ENCODE measurements at places on chromosomes 5 and 9.

DNA sequence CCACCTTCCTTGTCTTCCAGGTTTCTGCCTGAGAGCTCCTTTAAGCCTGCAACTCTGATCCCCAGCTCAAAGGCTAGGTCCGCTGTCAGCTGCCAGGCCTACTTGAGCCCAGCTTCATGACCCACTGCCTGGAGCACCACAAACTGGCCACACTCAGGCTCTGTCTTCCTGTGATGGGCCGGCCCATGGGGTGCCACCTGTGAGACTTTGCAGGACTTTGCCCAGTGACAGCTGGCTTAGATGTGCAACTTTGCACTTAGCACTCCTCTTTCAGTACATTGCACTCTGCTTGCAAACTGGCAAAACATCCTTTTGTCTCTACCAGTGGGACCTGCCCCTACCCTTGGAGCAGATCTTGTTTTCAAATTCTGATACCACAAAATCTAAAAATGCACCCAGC, 311.5 kb upstream of the PDE4D start:
- no peak for DNase-seq

- no peak for DNase-seq
These were observed 55.8 kb downstream of the GOLM1 start for GRCh38 chr9:86043586-86043985.

GRCh38 chr5:112692472-112692871, 45.2 kb upstream of the APC start:
- no peak for DNase-seq

GRCh38 chr5:158874792-158875191, 224.9 kb downstream of the EBF1 start:
- no peak for DNase-seq

- no peak for DNase-seq
These were observed 2.3 kb upstream of the SMIM33 start for GRCh38 chr5:139468421-139468931.

DNA sequence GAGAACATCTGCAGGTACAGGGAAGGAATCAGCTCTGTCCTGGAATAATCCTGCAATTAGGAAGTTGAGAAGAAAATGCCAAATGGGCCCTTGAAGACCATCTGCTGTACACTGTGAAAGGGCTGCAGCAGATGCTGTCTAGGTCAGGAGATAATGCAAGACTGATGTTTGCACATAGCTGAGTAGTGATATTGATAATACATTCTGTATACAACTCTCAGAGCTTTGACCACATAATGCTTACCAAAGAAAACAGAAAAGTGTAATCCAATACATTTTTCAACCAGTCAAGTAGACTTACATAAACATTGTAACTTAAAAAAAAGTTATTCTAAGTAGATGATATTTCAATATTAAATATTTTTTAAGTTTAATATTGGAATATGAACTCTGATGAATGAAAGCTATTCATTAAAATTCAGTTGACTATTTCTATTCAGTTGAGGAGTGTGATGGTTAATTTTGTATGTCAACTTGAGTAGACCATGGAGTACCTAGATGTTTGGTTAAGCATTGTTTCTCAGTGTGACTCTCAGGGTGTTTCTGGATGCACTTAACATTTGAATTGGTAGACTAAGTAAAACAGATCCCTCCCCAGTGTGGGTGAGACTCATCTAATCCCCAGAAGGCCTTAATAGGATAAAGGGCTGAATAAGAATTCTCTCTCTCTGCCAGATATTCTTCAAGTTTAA, 380.1 kb upstream of the PRR16 start:
- DNase-seq = no peak

- DNase-seq = no peak
These were observed 115.0 kb upstream of the HAND1 start for GRCh38 chr5:154593071-154593470.

- no peak for DNase-seq
These were observed 95.8 kb downstream of the PLCXD3 start for GRCh38 chr5:41414598-41414997.

DNA sequence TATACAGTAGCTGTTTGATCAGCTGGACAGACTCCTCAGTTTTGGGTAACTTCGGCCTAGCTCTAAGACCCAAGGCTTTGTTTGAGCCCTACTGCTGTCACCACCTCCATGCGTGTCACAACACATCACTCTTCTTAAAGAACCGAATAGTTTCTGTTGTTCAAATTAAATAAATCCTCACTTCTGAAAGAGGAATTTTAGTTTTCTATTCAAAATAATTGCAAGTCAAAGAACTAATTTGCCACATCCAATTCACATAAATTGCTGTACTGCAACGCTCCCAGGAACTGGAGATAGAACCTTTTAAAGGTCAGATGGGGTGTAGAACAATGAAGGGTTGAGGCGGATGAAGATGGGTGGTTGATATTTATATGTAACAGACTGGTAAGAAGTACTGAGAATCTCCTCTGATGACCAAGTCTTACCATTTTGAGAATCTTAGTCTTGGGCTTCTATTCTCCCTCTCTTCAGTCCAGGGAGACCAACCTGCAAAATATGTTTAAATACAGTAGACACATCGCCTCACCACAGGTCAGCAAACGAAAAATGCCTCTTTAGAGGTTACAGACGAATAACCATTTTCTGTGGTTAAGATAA, 1.6 kb downstream of the NREP start:
- DNase-seq = no peak

GRCh38 chr5:16539169-16539666, 73.6 kb upstream of the ZNF622 start:
- no peak for DNase-seq

GRCh38 chr9:136666372-136667213, 3.9 kb downstream of the EGFL7 start:
- no peak for DNase-seq

DNA sequence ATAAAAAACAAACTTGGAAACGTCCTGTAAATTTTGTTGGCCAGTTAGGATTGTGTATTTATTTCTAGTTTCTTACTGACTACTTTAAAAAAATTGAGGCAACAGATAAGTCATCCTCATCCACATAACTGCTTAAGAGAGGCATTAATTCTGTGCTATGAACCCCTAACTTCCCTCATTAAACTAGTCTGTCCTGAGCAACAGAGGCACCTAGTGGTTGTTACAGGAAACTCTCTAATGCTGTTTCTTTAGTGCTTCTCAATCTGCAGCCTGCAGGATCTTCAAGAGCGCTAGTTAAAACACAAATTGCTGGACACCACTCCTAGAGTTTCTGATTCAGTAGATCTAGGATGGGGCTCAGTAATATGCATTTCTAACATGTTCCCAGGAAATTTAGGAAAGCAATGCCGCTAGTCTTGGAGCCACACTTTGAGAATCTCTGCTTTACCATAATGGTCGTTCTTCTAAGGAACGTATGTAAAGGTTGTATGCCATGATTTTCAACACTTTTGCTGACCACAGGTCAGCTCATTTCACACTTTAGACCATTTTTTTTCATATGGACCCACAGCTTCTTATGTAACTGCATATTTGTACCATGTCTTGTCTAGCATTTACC, 410.1 kb upstream of the SMARCA2 start:
- DNase-seq = peak; percentile 39

GRCh38 chr5:117295941-117296340, 721.3 kb upstream of the SEMA6A start:
- no peak for DNase-seq

GRCh38 chr5:146084376-146084775, 21.0 kb downstream of the PLAC8L1 start:
- DNase-seq = no peak

All from GM13976 (cell line).